ENCODE measurements at places on chromosomes 3 and 15.
A peak's percentile ranks its signal among the peaks of the same experiment; 100 is the strongest.

DNA sequence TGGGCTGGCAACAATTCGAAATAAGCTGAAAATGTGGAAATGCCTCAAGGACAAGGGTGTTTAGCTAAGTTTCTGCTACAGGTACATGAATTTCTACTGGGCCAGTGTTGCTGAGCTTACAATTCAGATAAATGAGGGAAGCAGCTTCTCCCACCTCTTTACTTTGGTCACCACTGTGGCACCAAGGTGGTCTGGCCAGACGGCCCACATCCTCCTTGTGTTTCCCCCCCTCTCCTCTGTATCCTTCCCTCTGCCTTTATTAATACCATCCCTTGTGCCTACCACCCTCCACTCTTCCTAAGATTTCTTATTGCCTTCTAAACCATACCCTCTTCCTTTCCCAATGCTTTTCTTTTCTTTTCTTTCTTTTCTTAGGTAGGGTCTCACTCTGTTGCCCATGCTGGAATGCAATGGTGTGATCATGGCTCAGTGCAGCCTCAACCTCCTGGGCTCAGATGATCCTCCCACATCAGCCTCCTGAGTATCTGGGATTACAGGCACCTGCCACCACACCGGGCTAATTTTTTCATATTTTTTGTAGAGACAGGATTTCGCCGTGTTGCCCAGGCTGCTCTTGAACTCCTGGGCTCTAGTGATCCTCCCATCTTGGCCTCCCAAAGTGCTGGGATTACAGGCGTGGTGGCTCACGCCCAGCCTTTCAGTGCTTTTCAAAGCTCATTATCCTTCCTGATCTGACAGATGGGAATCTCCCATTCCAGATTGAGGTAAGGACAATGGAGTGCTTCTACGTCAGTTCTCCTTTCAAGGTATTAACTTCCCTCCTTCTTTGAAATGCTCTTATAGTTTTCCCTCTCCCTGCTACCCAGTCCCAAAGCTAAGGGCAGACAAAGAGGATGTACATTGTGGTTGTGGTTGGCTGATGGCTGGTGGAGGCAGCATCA lies 14.8 kb downstream of the ANXA2 start:
- DNase-seq, result no peak

- no peak for DNase-seq
These were observed 109.6 kb upstream of the LMOD3 start for GRCh38 chr3:69231929-69232440.

GRCh38 chr15:42009474-42009873 lies 11.4 kb downstream of the PLA2G4E start:
- no peak for DNase-seq

- DNase-seq, result no peak
These were observed 24.8 kb downstream of the IL16 start for GRCh38 chr15:81221449-81221848.

DNA sequence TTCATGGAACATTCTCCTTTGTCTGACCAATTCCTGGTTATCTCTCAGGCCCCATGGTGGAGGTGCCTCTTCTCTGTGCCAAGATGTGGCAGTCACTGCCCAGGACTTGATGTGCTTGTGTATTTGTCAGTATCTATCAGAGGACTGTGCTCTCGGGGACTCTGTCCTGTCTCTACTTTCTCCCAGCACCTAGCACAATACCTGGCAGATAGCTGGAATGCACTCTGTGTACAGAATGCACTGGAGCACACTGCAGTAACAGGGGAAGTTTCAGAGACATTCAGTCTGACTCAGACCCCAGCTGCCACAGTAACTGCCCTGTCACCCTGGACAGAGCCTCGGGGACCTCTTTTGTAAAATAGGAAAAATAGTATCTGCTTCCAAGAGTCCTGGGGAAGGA lies 34.6 kb upstream of the SV2B start:
- DNase-seq, result no peak

GRCh38 chr3:44522494-44522933 lies 32.5 kb upstream of the ZKSCAN7 start:
- DNase-seq, result no peak

DNA sequence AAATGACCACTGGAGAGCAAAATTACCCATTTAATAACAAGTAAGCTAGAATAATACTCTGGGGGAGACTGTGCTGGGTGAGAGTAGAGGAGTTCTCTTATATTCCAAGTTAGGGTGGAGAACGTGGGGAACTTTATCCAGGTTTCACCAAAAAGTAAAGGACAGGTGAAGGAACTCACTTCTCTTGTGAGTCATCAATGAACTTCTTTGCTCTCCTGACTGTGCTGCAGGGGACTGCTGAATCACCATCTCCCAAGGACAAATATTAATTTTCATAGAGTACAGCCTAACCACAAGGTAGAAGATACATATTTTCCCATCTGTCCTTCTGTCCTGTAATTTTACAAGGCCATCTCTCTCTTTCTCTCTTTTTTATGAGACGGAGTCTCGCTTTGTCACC lies 8.3 kb upstream of the PDCD6IP start:
- DNase-seq, result no peak

DNA sequence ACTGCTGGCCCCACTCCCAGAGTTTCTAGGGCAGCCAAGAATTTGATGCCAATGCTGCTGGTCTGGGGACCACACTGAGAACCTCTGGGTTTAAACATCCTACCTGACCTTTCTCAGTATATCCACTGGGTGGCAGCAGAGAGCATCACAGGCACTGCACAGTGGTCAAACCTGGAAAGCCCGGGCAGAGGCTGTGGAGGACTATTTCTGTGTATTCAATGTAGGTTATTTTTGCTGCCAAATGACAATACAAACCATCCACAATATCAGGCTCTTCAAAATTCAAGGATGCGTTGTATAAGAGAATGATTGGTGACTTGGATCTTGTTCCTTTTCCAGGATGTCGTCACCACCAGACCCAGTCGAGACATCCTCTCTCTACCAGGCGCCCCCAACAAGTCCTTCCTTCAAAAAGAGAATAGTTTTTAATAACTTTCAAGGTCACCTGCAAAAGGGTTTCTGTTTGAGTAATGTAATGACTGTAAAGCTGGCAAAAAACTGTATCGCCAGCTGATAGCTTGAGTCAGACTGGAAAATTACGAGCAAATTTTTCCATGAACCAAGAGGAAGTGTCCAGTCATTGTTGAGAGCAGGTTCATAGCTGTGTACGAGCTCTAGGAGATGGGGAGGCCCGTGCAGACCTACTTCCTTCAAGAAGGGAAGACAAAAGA lies 30.5 kb upstream of the MYZAP start:
- DNase-seq, result peak; percentile 13

- no peak for DNase-seq
These were observed 64.0 kb downstream of the DPH6 start for GRCh38 chr15:35481992-35482391.

- no peak for DNase-seq
These were observed 84.7 kb upstream of the LRRN1 start for GRCh38 chr3:3714572-3714971.

GRCh38 chr3:9782770-9783169 lies 9.5 kb downstream of the TADA3 start:
- DNase-seq, result no peak

- DNase-seq, result peak; percentile 46
These were observed 12.9 kb downstream of the VPS18 start for GRCh38 chr15:40906991-40907802.

- peak; percentile 79 for DNase-seq
These were observed 78.2 kb downstream of the CCNL1 start for GRCh38 chr3:157081626-157082210.

DNA sequence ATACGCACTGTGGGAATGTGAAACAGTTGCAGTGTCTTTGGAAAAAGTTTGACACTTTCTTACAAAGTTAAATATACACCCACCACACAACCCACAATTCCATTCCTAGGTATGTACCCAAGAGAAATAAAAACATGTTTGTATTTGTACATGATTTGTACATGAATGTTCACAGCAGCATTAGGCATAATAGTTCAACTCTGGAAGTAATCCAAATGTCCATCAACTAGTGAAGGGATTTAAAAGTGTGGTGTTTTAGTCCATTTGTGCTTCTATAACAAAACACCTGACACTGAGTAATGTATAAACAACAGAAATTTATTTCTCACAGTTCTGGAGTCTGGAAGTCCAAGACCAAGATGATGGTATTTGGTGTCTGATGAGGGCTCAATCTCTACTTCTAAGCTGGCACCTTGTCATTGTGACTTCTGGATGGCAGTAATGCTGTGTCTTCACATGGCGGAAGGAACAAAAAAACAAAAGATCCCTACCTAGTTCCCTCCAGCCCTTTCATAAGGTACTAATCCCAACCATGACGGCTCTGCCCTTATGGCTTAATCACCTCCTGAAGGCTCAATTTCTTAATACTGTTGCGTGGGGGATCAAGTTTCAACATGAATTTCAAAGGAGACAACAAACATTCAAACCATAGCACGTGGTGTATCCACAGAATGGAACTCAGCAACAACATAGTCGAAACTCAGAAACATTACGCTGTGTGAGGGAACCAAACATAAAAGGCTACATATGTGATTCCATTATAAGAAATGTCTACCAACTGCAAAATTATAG lies 120.5 kb downstream of the AQP9 start:
- no peak for DNase-seq

DNA sequence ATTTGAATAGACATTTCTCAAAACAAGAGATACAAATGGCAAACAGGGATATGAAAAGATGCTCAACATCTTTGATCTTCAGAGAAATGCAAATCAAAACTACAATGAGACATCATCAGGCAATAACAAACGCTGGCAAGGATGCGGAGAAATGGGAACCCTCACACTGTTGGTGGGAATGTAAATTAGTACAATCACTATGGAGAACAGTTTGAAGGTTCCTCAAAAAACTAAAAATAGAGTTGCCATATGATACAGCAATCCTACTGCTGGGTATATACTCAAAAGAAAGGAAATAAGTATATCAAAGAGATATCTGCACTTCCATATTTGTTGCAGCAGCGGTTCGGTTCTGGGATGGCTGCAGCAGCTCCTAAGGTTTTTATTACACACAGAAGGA lies 16.8 kb upstream of the LARS2 start:
- DNase-seq, result no peak

GRCh38 chr15:89647191-89647851 lies 7.9 kb downstream of the KIF7 start:
- no peak for DNase-seq

GRCh38 chr3:13045904-13046568 lies 27.2 kb downstream of the IQSEC1 start:
- DNase-seq, result no peak

DNA sequence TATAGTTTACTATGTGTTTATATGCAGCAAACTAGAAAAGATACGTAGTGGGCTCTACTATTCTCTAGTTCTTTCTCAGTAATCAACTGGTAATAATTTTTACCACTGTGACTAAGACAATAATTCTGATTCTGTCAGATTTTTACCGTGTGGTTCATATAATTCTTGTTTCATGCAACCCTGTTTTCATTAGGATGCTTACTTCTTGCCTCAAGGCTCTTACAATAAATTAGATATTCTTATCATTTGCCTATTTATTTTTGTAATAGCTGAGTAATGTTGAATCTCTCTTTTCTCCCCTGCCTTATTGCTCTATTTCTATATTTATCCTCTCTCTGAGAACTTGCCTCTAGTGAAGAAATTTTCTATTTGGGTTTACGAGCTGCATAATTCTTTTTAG lies 524.7 kb downstream of the NAALADL2 start:
- no peak for DNase-seq

- no peak for DNase-seq
These were observed 226.7 kb upstream of the ALCAM start for GRCh38 chr3:105139881-105140560.

- no peak for DNase-seq
These were observed 76.5 kb downstream of the MYO1E start for GRCh38 chr15:59296181-59296617.

GRCh38 chr15:83656192-83656591 lies 2.3 kb downstream of the ADAMTSL3 start:
- no peak for DNase-seq

DNA sequence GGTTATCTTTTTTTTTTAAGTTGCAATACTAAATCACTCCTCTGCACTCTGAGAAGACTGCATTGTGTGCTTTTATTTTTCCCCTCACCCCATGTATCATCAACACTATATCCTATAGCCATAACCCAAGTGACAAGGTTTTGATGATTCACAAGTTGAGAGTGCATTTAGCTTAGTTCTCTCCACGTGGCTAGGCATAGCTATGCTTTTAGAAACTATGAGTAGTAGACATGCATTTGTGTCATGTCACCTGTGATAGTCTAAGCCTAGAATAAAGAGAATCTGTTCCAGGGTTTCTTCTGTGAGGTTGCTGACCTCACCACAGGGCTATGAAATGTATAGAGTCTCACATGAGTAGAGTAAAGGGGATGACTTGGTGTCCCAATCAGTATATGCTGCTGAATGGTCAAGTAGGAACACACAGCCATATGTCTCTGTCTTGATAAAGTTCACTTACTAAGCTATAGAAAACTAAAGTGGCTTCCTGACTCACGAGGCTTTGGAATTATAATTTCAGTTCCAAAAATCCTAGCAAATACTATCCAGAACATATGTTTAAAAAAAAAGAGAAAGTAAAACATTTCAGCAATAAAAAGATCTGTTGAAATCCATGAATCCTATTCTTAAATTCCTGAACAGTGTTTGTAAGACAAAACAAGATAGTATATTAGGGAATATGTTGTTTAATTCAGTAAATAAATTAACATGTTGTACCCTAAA lies 206.3 kb downstream of the LSAMP start:
- no peak for DNase-seq

DNA sequence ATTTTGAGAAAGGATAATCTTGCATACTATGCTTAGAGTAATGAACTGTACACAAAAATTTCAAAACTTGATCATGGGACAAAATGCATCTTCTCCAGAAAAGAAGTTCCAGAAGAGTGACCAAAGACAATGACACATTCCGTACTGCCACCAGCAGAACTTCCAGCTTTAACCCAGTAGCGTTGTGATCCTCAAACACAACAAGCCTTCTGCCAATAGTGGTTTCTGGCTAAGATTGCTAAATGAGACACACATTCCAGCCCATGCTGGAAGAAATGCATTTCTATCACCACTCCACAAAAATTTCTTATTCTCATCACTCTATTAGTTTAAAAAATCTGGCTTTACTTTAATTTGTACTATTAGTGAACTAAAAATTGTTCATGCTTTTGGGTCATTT lies 334.9 kb downstream of the TBC1D5 start:
- no peak for DNase-seq

DNA sequence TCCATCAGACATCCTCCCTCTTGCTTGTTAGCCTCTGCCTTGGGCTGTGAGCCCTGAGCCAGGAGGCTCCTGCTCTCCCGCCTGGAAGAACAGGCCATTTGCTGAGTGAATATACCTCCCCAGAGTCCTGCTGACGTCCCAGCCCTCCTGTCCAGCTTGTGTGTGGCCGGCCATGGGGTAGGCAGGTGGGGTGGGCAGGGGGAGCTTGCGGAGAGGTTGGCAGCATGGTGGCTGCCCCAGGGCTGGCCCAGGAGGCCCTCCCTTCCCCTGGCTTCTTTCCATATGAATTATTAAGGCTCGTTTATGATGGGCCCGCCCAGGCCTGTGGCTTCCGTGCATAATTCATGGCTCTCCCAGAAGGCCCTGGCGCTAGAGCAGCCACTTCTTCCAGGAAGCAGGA lies 18.7 kb downstream of the CACNA2D2 start:
- no peak for DNase-seq

- no peak for DNase-seq
These were observed 253.7 kb downstream of the PLCL2 start for GRCh38 chr3:17138246-17139039.

- no peak for DNase-seq
These were observed 29.9 kb upstream of the TTC14 start for GRCh38 chr3:180571831-180572598.

GRCh38 chr3:12558706-12559105 lies 1.8 kb downstream of the MKRN2 start:
- no peak for DNase-seq

- DNase-seq, result no peak
These were observed 369.4 kb downstream of the MAGI1 start for GRCh38 chr3:65669163-65669875.

All from T-helper 22 cell (primary cell).